Sigmoid colon (tissue), 7 donors: ENCODE measurements at places on chromosomes 11 and 22. TPM values are rescaled to one million over a fixed set of nuclear protein-coding genes. Genes with fewer than 3 reads are reported as not detected.
A peak's percentile ranks its signal among the peaks of the same experiment; 100 is the strongest.

The PRR33 gene
- total RNA-seq = not detected

The CHADL gene
- total RNA-seq = 16.2 TPM

DNA sequence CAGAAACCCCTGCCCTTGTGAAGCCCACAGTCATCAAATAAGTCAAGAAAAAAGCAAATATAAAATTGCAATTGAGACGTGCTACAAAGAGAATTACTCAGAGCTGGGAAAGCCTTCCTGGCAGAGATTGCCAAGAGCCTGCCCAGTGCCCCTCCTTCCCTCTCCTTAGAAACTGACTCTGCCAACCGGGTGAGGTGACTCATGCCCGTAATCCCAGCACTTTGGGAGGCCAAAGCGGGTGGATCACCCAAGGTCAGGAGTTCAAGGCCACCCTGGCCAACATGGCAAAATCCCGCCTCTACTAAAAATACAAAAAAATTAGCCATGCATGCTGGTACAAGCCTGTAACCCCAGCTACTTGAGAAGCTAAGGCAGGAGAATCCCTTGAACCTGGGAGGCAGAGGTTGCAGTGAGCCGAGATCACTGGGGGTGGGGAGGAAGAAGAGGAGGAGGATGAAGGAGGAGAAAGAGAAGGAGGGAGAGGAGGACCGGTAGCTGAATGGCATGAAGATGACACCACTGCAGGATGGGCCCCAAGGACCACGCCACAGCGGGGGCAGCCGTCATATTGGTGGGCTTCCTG, 76.1 kb upstream of the RTL6 start:
- no peaks in the 10 kb centered on the region for H3K36me3 ChIP-seq
- H3K4me1 ChIP-seq = no peaks in the 10 kb centered on the region
- H3K27ac ChIP-seq = no peak overlapping the region
- no peaks in the 10 kb centered on the region for H3K27me3 ChIP-seq

GRCh38 chr11:134476435-134477021, 64.5 kb upstream of the B3GAT1 start:
- H3K27ac ChIP-seq = no peak overlapping the region
- H3K36me3 ChIP-seq = no peaks in the 10 kb centered on the region
- DNase-seq = no peak
- no peaks in the 10 kb centered on the region for H3K4me1 ChIP-seq
- no peaks in the 10 kb centered on the region for H3K27me3 ChIP-seq

DNA sequence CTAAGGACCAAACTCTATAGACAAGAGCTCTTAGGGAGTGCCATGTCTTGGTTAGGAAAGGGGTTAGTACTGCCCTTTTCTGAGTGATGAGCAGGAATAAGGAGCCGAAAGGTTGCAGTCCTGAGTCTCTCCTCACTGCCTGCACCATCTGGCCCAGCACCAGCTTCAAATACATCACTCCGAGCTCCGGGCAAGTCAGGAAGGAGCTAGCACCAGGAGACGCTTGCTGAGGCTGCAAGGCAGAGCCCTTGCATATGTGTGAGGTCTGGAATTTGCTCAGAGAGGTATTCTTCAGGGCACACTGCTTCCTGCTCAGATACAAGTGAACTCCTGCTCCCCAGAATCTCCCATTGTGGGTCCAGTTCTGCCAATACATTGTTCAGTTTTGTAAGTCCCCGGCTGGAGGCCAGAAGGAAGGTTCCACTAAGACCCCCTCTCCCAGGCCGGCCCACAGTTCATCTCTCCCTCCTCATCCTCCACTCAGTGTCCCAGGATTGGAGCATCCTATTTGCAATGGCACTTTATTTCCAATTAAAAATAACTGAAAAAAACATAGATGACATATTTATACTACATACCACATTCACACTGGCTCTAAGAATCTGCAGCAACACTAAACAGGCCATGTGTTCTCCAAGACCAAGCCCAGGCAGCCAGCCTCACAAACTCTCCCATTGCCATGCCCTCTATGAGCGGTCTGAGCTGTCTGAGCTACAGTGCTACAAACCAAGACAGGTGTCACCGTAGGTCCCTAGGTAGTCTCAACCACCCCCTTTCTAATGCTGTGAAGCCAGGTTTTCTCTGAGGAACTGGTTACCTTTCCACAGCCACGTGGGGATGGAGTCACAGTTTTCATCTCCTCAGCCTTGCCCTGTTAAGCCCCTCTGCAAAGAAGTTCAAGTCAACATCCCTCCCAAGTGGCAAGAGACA, 55.1 kb upstream of the SPATA19 start:
- no peaks in the 10 kb centered on the region for H3K27me3 ChIP-seq
- H3K4me3 ChIP-seq = no peak overlapping the region
- no peak overlapping the region for H3K27ac ChIP-seq
- H3K4me1 ChIP-seq = no peaks in the 10 kb centered on the region
- peaks cover 5% of the 10 kb centered on the region for H3K36me3 ChIP-seq
- peak; percentile 37 for DNase-seq
